ENCODE measurements at places on chromosomes 3 and 15.

DNA sequence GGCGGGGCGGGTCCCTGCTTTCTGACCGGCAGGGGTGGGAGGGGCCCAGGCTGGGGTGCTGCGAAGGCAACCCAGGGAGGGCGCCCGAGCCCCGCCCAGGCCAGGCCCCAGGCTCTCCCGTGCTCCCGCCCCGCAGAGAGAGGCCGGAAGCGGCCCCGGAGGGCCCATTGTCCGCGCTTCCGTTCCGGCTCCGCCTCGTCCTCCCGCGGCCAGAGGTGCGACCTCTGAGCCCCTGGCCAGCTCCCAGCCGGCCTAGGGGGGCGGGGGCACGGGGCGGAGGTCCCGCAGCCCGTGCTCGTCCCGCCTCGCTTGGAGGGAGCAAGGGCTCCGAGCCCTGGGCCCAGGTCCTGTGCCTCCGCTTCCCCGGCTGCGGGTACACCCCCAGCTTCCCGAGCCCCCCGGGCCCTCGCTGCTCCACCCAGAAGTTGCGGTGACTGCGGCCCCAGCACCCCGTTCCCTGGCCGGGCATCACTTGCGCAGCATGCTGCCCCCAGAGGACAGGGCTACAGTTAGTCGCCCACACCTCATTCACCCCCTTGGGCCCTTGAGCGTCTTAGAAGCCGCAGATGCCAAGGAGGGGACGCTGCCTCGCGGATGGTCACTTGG is 20.4 kb upstream of the PLXND1 start:
- peak; percentile 65 for DNase-seq

GRCh38 chr15:90851114-90851513 is 17.3 kb upstream of the FURIN start:
- DNase-seq: no peak

DNA sequence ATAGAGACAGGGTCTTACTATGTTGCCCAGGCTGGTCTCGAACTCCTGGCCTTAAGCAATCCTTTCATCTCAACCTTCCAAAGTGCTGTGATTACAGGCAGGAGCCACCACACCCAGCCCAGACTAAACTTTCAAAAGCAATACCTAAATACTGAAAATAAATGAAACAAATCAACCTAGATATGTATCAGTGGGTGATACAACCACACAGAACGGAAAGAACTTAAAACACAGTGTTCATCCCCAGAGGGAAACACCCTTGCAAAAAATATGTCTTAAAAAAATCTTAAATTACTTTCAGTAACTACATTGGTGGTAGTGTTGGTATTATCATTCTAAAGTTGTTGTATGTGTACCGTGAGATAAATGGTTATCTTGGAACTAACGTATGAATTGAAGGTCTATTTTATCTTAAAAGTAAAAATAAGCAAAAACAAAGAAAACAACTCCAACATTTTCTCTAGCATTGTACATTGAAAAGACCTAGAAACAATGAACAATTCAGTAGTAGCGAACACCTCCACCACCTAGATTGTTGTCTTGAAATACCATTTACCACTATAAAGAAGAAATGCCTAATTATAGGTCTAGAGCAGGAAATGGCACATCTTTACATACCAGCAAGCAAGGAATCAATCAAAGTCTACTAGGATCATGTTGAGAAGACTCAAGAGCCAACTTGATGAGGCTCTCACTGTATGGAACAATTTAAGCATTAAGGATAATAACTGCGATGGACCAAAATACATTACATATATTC is 24.7 kb downstream of the SLTM start:
- no peak for DNase-seq

GRCh38 chr15:89870006-89870405 is 23.8 kb downstream of the AP3S2 start:
- no peak for DNase-seq

- DNase-seq: no peak
Observed at GRCh38 chr15:51438526-51438925, 97.1 kb downstream of the GLDN start.

DNA sequence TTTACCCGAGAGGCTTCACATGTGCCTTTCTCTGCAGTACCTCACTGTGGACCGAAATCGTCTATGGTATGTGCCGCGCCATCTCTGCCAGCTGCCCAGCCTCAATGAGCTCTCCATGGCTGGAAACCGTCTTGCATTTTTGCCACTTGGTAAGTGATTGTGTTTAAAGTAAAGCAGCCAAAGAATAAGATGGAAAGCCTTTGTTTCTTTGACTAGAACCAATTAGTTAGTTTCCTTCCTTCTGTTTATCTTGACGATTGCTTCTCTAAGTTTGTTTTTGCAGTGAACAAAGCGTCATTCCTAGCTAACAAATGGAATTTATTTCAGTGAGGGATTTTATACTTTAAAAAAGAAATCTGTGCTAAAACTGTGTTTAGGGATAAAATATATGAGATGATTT is 82.7 kb downstream of the LRRC28 start:
- DNase-seq: no peak

DNA sequence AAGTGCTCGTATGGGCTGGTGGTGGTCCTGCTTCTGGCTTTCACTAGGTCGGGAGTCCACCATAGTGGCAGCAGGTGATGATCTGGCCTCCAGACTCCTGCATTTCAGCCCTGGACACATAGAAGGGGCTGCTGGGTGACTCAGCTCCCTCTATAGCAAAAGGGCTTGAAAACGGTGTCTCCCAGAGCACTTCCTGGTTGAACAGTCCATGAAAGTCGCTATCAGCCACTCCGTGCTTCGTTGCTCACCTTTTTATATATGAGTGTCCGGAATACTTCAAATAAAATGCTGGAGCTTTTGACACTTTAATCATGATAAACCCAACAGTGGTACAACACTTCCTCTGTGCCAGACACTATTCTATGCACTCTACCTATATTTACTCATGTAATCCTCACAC is 213.2 kb downstream of the PDZRN3 start:
- DNase-seq: no peak

DNA sequence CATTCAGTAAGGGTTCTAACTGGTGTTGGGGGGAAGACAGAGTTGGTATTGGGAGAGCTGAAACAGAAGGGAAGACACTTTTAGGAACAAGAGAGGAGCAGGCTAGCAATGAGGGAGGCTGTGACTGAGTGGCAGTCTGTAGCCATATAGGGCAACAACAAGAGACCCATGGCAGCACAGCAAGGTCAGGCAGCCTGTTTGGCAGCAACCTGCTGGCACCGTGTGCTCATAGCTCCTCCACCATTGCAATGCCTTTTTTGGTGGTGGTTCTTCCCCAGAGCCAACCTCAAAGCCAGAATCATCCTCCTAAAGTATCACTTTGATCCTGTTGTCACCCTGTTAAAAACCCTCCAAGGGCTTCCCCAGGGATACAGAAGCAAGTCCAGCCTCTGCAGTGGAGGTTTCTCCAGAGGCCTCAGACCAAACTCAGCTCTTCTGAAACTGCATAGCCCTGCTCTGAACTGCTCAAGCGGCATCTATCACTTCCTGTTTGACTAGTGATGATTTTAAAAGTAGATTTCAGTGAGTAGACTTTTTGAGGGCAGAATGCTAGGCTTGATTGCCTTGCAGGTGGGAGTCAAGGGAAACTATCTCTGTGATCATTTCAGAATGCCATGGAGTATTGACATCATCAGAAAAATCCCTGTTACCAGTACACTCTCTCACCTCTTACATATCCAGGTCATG is 176.9 kb downstream of the STAC start:
- DNase-seq: no peak

- no peak for DNase-seq
Observed at GRCh38 chr3:161337311-161337710, 34.0 kb downstream of the SPTSSB start.

DNA sequence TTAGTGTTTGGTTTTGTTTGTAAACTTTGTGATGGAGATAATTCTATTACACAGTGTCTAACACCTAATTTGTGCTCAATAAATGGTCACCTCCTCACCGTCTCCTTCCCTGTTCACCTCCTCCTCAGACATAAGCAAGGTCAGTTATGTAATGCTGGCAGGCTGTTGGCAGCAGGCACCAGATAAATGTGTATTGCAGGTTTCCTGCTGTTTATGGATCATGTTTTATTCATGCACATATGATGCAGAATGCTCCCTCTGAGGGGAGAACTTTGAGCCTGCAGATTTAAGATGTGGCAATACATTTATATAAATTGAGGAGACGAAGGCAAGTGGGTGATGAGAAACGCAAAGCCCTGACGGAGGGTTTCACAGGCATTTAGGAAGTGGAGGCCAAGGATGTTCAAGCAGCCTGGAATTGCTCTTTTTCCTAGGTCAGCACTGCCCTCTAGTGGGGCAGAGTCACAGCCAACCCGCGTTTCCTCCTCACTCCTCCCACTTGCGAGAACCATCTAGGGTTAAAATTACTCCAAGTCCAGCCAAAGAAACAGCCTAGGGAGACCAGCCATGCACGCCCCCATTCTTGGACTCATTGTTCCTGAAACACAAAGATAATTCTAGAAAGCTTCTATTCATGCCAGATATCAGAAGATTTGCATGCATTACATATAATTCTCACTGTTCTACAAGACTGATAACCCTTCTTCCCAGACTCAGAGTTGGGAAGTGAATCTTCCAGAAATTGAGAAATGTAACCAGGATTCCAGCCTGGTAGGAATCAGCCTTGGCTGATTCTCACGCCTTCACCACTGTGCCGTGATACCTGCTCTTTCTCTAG is 228.7 kb downstream of the SLCO3A1 start:
- peak; percentile 13 for DNase-seq

DNA sequence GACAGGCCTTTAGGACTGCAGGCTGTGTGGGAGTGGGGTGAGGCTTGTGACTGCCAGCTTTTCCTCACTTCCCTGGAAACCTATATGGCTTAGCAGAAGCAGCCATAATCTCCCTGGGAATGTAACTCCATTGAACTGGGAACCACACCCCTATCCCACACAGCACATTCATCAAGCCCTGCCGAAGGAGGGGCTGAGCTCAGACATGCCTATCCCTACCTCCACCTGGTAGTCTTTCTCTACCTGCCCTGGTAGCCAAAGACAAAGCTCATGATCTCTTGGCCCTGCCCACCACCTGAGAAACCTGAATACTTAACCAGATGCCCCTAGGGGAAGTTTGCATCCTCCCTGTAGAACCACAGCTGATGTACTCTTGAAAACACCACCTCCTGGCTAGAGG is 219.8 kb downstream of the UNC13C start:
- no peak for DNase-seq

DNA sequence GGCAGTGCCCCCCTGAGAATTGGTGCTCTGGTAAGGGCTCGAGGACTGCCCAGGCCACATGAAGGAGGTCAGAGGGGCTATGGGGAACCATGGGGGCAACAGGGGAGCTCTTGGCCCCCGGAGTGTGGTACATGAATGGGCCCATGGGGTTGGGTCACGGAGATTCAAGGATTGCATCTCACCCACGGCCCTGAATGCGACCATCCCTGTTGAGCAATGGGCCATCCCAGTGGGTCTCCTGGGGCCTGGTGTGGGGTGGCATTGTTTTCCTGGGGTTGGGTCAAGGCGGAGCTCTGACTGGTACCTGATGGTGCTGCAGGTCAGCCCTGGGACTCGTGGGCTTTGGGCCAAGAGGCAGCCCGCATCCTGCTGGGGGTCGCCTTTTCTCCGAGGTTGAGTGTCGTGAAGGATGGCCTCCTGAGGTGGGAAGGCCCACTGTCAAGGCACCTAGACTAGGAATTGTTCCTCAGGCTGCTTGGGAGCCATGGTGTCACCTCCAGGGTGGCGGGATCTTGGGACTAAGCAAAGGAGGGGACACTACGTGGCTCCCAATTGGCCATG is 198.3 kb downstream of the UBE3A start:
- DNase-seq: no peak

DNA sequence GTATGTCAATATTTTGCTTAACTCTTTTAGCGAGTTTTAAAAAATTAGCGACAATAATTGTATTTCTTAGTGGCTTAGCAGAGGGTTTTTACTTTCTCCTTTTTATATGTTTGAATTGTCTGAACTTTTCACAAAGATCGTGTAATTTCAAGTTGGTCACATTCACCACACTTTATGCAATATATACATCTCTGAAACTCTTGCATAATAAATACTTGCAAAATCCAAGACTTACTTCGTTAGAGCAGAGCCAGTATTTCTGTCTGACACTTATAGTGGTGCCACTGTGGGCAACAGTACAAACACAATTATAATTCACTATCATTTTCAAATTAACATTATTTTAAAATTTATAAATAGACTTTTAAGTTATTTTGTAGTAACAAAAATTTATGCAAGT is 62.0 kb downstream of the SUCNR1 start:
- no peak for DNase-seq

- DNase-seq: no peak
Observed at GRCh38 chr3:30661098-30661873, 54.9 kb downstream of the TGFBR2 start.

GRCh38 chr3:146218880-146219866 is 31.7 kb downstream of the PLSCR4 start:
- peak; percentile 5 for DNase-seq

DNA sequence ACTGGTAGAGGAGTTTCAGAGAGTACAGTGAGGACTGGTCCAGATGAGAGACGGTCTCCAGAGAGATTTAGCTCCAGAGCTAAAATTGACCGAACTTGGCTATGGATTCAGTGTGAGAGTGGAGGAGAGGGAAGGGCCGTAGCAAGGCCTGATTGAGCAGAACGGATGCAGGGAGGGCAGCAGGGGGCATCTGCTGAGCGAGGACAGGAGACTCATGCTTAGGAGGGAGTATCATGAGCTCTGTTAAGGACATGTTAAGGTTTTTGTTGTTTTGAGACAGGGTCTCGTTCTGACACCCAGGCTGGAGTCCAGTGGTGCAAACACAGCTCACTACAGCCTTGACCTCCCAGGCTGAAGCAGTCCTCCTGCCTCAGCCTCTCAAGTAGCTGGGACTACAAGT is 7.7 kb upstream of the LMAN1L start:
- no peak for DNase-seq

DNA sequence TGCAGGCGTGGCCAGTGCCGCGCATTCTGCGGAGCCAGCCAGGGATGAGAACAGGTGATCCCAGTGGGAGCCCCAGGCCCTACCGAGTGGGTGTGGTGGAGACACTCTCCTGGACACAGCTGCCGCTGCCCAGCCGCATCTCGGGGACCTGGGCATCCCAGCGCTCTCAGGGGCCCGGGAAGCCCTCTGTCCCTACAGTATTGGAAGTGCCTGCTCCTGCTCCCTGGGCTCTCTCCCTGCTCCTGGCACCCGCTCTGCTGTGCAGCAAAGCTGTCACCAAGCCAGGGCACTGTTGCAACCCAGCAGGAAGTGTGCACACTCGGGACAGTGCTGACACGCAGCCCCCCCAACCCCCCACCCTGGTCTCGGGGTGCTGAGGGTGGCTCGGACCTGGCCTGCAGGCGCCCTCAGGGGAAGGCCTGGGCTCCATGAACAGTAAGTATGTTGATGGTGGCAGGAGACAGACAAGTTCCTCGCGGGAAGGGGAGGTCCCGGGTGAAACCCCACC is 1177.4 kb upstream of the GBE1 start:
- no peak for DNase-seq

GRCh38 chr3:49022688-49023171 is 809 bp downstream of the NDUFAF3 start:
- DNase-seq: no peak

GRCh38 chr3:72345237-72345878 is 502.9 kb downstream of the SHQ1 start:
- no peak for DNase-seq

DNA sequence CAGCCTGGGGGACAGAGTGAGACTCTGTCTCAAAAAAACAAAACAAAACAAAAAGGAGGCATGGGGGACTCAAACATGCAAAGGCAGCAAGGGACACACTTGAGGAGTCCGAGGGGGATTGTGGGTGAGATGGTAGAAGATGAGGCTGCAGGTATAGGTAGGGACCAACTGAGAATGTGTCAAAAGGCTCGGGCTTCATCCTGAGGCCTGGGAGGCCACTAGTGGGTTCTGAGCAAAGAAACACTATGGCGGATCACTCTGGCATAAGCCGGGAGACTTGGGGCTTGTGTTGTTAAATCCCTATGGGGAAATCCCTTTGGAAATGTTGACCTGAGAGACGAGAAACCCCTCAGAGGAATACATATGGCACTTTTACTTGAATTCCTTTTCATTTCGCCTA is 21.2 kb downstream of the ZNF710 start:
- DNase-seq: no peak

Data from SHP77 treated with DMSO at 0.1 percent for 48 hours (cell line).